Activated CD8-positive, alpha-beta memory T cell treated with anti-CD3 and anti-CD28 coated beads, Interleukin-2, amount 10 ng/mL, durations not matched to agents 7 days and 5 days (primary cell): ENCODE measurements at places on chromosomes 11 and 22.

DNA sequence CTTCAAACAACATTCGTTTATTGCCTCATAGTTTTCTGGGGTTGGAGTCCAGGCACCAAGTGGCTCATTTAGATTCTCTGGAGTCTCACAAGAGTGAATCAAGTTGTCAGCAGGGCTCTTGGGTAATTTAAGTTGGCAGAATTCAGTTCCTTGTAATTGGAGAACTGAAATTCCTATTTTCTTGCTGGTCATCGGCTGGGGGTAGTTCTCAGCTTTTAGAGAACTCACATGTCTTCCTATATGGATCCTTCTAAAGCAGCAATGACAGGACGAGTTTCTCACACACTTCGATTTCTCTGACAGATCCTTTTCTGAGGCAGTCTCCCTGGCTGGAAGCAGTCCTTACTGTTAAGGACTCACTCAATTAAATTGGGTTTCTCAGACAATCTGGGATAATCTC lies 17.3 kb upstream of the OOSP4B start:
- peaks cover 4% of the 10 kb centered on the region for H3K27me3 ChIP-seq
- H3K27ac ChIP-seq: no peak overlapping the region
- no peaks in the 10 kb centered on the region for H3K4me1 ChIP-seq
- H3K36me3 ChIP-seq: no peaks in the 10 kb centered on the region
- no peak overlapping the region for H3K4me3 ChIP-seq

- no peak overlapping the region for H3K4me3 ChIP-seq
- DNase-seq: no peak
- no peaks in the 10 kb centered on the region for H3K36me3 ChIP-seq
- H3K27me3 ChIP-seq: peaks cover 37% of the 10 kb centered on the region
- no peak overlapping the region for H3K27ac ChIP-seq
- no peaks in the 10 kb centered on the region for H3K4me1 ChIP-seq
Measured at GRCh38 chr11:34478845-34479663, 34.5 kb downstream of the ELF5 start.

DNA sequence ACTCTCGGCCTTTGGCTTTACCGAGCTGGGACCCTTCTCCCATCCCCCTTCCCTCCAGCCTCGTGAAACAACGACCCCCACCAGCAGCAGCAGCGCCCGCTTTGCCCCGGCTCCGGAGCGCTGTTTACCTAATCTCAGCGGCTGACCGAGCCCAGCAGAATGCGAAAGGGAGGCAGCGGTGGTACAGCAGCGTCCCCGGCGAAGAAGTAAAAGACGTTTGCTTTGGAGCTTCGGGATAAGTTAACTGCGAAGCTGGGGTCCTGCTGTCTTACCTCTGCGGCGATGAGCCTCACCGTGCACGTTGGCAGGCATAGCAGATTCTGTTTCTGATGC lies 2.0 kb upstream of the LARGE1 start:
- DNase-seq: no peak
- peaks cover 10% of the 10 kb centered on the region for H3K4me1 ChIP-seq
- peaks cover 50% of the 10 kb centered on the region for H3K27me3 ChIP-seq
- H3K27ac ChIP-seq: no peak overlapping the region
- H3K36me3 ChIP-seq: peaks cover 2% of the 10 kb centered on the region
- peak overlapping the region; percentile 26 for H3K4me3 ChIP-seq

DNA sequence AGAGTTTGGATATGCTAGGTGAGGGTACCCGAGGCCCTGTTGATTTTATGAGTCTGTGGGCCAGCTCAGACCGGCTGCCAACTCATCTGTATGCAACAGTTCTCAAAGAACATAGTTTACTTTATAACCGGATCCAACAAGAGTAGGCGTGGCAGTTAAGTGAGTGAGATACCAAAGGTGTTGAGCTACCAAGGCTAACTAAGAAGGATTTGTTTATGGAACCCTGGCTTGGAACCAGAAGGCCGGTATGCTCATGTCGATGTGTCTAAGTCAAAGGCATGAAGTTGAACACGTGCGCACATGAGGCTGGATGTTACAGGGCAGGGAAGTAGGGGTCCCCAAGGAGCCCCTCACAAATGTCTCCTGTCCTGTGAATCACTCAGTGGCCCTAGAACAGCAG lies at the start of gene KCNJ1:
TSS of gene KCNJ1 (minus strand) at position 20 of the 400 bp plus-strand sequence. CDS start 27,053 bp downstream, outside the sequence.
- no peak within 1 kb of the TSS for H3K4me3 ChIP-seq
- H3K27me3 ChIP-seq: peaks cover 5% of the 10 kb centered on the region
- H3K27ac ChIP-seq: no peak within 1 kb of the TSS
- no peaks in the 10 kb centered on the region for H3K4me1 ChIP-seq
- peak; percentile 65 for DNase-seq

- H3K36me3 ChIP-seq: no peaks in the 10 kb centered on the region
- H3K4me1 ChIP-seq: peaks cover 3% of the 10 kb centered on the region
Measured at GRCh38 chr22:37552524-37553163, 7.6 kb upstream of the CDC42EP1 start.

GRCh38 chr11:112778877-112779266 lies 182.3 kb upstream of the NCAM1 start:
- no peaks in the 10 kb centered on the region for H3K4me1 ChIP-seq
- peaks cover 3% of the 10 kb centered on the region for H3K27me3 ChIP-seq
- no peak overlapping the region for H3K4me3 ChIP-seq
- H3K27ac ChIP-seq: no peak overlapping the region
- DNase-seq: no peak

DNA sequence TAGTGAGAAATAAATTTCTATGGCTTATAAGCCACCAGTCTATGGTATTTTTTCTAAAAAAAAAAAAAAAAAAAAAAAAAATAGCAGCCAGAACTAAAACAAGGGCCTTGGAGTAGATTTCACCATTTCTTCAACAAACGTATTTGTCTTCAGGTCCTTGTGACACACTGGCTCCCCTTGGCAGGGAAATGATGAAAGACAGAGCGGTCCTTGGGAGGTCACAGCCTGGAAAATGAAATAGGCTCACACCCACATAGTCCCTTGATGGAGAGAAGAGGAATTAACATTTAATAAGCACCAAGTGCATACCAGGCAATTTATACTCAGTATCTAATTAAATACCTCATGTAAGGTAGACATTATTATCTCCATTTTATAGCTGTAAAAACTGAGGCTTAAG lies 25.7 kb upstream of the ACER3 start:
- peaks cover 19% of the 10 kb centered on the region for H3K27me3 ChIP-seq
- H3K36me3 ChIP-seq: no peaks in the 10 kb centered on the region
- H3K27ac ChIP-seq: no peak overlapping the region
- H3K4me3 ChIP-seq: no peak overlapping the region
- DNase-seq: no peak

- H3K4me3 ChIP-seq: no peak overlapping the region
- H3K36me3 ChIP-seq: peaks cover 14% of the 10 kb centered on the region
- peaks cover 40% of the 10 kb centered on the region for H3K4me1 ChIP-seq
- H3K27ac ChIP-seq: no peak overlapping the region
- H3K27me3 ChIP-seq: peaks cover 25% of the 10 kb centered on the region
Measured at GRCh38 chr11:35274909-35275785, 136.2 kb downstream of the CD44 start.

GRCh38 chr11:125162743-125163142 lies 1.8 kb upstream of the PKNOX2 start:
- H3K36me3 ChIP-seq: no peaks in the 10 kb centered on the region
- no peak overlapping the region for H3K4me3 ChIP-seq
- H3K27ac ChIP-seq: no peak overlapping the region
- peaks cover 13% of the 10 kb centered on the region for H3K4me1 ChIP-seq

- no peaks in the 10 kb centered on the region for H3K36me3 ChIP-seq
- peaks cover 19% of the 10 kb centered on the region for H3K4me1 ChIP-seq
- DNase-seq: no peak
- no peak overlapping the region for H3K27ac ChIP-seq
Measured at GRCh38 chr22:22215659-22216449, 28.7 kb upstream of the VPREB1 start.

DNA sequence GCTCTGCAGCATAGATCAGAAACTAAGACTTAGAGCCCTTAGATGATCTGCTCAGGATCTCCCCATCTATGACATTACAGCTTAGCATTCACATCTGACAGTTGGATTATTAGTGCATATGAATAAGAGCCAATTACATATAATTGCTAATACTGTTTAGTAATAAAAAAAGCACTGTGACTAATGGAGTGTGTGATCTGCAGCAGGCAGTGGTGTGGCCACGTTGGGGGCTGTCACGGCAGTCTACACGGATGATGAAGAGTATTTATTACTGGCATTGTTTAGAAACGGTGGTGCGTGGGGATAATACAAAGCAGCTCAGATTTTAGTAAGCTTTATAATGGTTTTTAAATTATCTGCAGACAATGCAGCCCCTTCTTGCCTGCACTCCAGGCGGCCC lies 93.5 kb upstream of the TIMP3 start:
- H3K4me1 ChIP-seq: no peaks in the 10 kb centered on the region
- no peak overlapping the region for H3K27ac ChIP-seq
- peaks cover 2% of the 10 kb centered on the region for H3K36me3 ChIP-seq
- no peak for DNase-seq
